Activated CD4-positive, alpha-beta T cell treated with anti-CD3 and anti-CD28 coated beads for 4 hours (primary cell): ENCODE measurements at places on chromosomes 13 and 19.

DNA sequence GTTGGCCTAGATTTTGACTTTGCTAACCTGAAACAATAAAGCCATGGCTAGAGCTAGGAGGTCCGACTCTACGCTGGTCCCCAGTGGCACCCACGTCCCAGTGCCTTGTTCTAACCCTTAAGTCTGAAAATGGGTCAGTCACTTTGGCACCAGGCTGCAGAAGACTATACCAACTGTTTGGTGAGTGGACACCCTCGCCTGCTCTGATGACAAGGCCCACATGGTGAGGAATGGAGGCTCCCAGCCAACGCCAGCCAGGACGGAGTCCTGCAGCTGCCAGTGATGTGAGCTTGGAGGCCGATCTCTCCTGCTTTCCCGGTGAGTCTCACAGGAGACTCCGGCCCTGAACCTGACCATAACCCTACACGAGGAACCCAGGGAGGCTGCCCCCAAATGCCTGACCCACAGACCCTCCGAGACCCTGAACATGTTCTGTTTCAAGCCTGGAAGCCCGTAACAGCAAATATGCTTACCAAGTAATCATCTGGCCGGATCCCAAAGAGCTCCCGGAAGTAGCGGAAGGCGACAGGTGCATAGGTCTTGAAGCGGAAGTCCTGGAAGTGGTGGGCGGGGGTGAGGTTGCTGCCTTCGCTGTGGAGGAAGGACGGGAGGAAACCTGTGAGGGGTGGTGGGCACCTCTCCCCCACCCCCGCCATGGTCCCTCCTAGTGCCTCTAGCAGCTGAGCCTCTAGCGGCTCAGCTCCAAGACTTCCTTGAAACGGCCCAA is 34.1 kb upstream of the CACTIN start:
- DNase-seq = no peak

DNA sequence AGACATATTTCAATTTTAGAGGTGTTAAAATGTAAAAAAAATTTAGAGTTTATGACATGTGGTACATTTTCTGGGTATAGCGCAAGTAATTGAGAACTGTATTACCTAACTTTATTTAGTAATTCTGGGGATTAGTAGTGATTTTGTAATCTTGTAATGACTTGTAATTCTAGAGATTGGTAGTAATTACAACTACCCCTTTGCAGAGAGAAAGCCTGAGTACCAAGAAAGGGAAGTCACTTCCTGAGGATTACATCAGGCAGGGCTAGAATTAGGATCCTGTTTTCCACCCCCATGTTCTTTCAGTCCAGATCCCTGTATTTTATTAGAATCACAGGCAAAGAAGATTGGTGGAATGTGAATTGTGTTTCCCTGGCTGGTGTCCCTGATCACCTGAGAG is 274.9 kb downstream of the KCNRG start:
- DNase-seq = no peak

GRCh38 chr19:7983286-7983950 is 22.0 kb downstream of the ELAVL1 start:
- DNase-seq = no peak

GRCh38 chr13:101453784-101454201 is 1.3 kb downstream of the ITGBL1 start:
- no peak for DNase-seq
